ENCODE measurements at places on chromosomes 1 and 21.

GRCh38 chr1:54815086-54815876, 14.2 kb upstream of the TTC22 start:
- DNase-seq = no peak

DNA sequence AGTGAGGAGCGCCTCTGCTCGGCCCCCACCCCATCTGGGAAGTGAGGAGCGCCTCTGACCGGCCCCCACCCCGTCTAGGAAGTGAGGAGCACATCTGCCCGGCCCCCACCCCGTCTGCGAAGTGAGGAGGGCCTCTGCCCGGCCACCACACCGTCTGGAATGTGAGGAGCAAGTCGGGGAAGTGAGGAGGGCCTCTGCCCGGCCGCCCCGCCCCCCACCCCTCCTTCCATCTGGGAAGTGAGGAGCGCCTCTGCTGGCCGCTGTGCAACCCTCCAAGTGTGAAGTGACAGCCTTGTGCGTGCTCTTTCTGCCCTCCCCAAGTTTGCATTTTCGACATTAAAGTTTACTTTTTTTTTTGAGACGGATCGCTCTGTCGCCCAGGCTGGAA, 5.1 kb upstream of the ZZZ3 start:
- DNase-seq = no peak

DNA sequence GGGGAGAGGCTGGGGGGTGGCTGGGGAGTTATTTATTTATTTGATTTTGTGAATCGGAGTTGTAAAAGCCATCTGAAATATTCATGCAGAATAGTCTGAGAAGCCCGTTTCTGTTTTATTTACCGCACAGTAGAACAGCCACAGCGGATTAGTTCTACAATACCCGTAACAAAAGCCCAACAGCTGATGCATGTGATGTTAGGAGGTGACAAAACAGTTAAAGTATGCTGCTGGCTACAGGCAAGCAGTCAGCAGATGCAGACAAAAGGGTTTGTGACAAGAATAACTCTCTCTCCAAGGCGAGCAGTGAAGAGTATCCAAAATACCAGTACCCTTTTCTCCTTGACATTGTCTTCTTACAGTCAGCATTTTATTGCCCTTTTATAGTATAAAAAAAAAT, 42.0 kb downstream of the PROX1 start:
- no peak for DNase-seq

- DNase-seq = no peak
Measured at GRCh38 chr21:24470852-24471251, 1136.4 kb downstream of the MRPL39 start.

DNA sequence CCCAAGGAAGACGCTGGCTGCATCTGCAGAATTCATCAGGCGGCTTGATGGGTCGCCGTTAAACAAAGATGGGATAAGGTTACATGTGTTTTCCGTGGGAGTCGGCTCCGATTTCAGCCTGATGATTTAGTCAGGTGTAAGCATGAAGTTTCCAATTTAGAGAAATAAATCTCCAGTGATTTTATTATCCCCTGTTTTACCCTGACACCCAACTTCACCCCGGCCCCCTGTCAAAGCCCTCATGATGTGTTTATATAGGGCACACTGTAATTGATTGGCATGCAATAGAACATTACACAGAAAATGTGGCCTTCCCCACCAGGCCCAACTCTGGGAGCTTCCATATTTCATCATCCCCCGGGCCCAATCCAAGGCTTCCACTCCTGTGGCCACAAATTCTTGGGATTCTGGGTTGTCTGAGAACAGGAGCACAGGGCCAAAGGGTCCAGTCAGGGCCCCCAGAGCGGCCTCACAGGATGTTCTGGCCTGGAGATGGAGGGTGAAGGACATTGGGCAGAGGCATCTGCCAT, 72.5 kb downstream of the FOXD2 start:
- no peak for DNase-seq

DNA sequence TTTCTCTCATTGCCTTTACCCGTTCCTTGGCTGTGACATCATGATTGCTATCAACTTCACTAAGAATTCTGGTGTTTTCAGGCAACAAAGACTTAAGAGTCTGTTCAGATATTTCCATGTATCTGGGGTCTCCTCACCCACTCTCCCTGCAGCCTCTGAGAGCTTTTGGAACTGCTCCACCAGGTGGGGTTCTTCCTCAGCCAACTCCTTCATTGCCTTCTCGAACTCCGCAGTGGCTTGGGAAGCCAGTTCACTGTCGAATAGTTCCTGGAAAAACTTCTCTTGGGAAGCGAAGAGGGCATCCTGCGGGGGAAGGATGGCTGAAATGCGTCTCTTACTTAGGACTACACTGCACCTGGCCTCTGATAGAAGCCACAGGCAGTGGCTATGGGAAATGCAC, 2.1 kb downstream of the PEX19 start:
- DNase-seq = no peak

DNA sequence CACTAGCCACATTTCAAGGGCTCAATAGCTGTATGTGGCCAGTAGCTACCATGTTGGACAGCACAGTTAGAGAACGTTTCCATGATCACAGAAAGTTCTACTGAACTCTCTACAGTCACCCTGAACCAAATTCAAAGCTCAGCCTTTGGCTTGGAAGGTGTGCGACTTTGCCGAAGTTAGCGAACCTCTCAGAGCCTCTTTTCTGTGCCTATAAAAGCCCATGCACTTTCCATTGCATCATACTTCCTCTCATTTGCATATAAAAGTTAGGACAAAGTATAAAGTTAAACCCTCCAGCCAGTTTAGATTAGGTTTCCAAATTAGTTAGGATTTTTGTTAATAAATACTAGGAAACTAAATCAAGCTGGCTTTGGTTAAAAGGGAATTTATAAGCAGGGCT, 4.7 kb upstream of the SLC1A7 start:
- DNase-seq = no peak

GRCh38 chr1:160208557-160209320, 3.6 kb downstream of the PEA15 start:
- DNase-seq = no peak

DNA sequence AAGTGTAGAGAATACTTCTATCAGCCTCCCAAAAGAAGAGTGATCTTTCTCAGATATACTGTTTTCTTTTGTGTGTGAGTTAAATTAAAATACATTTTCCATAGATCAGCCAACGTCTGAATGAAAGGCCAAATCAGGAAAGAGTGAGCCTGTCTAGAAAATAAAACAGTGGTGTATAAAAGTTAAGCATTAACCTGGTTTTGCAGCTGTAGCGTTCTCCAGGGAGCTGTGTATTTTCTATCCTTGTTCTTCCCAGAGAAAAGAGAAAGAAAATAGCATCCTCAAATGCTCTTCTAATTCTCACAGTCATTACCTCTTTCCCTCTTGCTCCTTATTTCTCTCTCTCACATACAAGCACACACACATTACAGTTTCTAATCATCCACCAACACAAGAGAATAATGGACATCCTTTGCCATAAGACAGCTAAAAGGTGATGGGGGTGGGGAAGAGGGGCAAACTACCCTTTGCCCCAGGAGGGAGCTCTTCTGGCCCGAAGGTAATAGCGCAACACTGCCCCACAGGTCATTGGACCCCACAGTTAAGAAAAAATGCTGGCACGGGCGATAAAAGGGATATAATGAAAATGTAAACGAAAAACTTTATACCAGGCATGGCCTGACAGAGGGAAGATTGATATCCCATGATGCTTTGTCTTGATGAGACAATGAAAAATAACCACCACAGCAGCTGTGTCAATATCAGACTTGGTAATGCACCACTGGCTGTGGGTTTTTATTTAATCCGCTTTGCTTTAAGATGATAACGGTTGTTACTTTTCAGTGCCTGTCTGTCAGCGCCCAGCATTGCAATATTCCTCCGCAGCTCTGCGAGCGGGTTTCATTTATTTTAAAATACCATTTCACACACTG, 150.3 kb downstream of the NUF2 start:
- DNase-seq = no peak

GRCh38 chr1:104403883-104404282, 654.2 kb downstream of the AMY1C start:
- DNase-seq = no peak

DNA sequence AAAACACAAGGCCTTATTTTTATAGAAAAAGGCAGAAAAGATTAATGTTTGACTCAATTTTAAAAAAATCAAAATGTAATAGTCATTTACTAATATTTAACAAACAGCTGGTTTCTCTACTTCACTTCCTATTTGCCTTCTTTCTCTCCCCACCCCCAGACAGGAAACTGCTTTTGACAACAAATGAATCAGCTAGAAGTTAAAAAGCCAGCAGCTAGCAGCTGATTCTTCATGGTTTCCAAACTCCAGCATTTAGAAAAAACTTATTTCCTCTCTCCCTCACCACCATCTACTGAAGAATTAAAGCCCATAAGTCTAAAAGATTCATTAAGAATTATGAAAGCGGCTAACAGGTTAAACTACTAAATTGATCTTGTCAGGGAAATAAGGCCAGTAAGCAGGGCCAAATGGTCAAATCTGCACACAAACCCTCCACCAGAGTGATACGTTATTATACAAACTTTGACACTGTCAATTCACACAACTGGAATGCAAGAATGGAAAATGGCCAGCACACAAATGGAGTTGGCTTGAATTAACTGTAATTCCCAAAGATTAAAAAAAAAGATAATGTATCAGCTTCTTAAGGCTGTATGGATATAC, 4.0 kb downstream of the WDR26 start:
- no peak for DNase-seq

Measured in GM12891 (cell line).